MV-4-11 (cell line): ENCODE measurements at places on chromosomes 2 and 18.

- no peak for DNase-seq
These were observed 5.4 kb downstream of the ARHGAP28 start for GRCh38 chr18:6734726-6735430.

DNA sequence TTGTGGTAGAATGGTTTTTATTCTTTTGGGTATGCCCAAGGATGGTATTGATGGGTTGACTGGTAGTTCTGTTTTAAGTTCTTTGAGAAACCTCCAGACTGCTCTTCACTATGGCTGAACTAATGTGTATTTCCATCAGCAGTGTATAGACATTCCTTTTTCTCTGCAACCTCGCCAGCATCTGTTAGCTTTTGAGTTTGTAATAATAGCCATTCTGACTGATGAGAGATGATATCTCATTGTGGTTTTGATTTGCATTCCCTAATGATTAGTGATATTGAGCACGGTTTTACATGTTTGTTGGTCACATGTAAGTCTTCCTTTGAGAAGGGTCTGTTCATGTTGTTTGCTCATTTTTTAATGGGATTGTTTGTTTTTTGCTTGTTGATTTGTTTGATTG, 1348.7 kb upstream of the NXPH2 start:
- DNase-seq = no peak

DNA sequence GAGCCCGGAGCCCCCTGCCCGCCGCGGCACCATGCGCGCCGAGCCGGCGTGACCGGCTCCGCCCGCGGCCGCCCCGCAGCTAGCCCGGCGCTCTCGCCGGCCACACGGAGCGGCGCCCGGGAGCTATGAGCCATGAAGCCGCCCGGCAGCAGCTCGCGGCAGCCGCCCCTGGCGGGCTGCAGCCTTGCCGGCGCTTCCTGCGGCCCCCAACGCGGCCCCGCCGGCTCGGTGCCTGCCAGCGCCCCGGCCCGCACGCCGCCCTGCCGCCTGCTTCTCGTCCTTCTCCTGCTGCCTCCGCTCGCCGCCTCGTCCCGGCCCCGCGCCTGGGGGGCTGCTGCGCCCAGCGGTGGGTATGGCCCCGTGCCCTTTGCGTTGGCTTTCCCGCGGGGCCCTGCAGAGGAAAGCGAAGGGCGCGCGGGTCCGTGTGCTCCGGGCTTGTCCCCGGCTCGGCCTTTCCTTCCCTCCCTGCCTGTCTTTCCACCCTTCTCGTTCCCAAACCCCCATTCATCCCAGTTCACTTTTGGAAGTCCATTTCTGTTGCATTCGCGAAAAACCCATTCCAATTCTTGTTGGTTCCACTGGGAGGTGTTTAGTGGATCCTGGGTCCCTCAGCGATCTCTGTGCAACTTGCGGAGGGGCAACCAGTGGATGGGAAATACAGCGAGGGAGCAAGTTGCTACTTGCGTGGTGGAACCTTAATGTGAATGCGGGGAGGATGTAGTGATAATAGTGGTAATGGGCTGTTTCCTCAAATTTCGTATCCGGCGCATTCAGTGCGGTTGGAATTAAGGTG, 599 bp downstream of the ADAM23 start:
- DNase-seq = no peak

DNA sequence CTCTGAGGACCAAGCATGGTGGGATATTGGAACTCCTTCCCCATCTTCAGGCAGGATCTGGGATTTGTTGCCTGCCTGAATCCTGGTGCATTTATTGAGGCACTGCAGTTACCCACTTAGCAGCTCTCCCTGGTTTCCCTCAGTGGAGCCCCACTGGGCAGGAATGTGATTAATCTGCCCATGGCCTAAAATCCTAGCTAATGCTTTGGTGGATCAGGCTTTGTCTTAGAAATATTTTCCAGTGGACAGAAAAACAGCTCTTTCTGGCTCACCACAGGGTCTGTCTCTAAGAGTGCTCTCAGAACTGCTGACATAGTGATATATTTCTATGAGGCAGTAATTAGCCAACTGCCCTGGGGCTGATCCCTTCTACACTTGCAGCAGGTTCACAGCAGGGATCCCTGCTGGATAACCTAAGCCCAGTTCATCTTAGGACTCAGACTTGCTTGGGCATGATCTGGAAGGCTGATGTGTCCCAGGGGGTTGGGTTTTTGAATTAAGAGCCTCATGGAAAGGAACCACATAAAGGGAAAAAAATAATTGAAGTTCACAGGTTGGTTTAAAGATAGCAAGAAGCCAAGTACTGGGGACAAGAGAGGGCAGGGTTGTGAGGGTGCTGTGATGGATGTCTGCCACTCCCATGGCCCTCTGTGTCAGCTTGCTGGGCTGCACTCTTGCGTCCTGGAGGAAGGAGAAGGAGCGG, 44.3 kb upstream of the ZDBF2 start:
- no peak for DNase-seq

- no peak for DNase-seq
These were observed 422.3 kb downstream of the ZEB2 start for GRCh38 chr2:144097440-144098225.

DNA sequence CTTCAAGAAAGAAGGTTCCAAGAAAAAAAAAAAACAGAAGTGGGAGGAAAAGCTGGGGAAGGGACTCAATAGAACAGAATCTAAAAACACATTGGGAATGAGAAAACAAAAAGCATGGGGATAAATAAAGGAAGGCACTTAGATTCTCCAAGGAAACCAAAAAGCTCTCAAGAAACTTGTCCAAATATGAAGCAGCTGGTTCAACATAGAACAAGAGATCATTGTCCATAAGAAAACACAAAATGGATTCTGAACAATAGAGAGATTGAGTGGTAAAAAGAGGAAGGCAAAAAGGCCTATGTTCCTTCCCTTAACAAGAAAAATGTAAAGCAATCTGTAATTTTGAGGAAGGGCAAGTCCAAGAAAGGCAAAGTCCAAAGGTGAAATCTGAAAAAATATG, 32.9 kb upstream of the ALK start:
- DNase-seq = no peak

- DNase-seq = no peak
These were observed 84.8 kb upstream of the ITGA6 start for GRCh38 chr2:172342611-172343010.

DNA sequence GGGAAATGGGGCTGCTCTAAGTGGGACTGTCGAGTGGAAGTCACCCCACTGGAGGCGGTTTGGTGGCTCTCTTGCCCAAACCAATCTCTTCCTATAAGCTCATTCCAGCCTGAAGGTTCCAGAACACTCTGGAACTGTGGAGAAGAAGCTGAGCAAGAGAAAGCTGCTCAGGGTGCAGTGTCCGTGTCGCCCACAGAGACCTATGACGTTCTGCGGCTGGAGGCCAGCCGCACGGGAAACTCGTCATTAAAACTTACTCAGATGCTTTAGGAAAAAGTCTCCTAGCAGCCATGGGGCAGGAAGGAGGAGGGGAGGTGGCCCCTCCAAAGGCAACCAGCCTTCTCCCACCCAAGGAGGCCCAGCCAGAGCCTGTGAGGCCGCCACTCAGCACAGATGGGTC, 41.7 kb downstream of the ADCY3 start:
- DNase-seq = no peak

GRCh38 chr2:167406558-167406957, 518.3 kb downstream of the XIRP2 start:
- DNase-seq = no peak

DNA sequence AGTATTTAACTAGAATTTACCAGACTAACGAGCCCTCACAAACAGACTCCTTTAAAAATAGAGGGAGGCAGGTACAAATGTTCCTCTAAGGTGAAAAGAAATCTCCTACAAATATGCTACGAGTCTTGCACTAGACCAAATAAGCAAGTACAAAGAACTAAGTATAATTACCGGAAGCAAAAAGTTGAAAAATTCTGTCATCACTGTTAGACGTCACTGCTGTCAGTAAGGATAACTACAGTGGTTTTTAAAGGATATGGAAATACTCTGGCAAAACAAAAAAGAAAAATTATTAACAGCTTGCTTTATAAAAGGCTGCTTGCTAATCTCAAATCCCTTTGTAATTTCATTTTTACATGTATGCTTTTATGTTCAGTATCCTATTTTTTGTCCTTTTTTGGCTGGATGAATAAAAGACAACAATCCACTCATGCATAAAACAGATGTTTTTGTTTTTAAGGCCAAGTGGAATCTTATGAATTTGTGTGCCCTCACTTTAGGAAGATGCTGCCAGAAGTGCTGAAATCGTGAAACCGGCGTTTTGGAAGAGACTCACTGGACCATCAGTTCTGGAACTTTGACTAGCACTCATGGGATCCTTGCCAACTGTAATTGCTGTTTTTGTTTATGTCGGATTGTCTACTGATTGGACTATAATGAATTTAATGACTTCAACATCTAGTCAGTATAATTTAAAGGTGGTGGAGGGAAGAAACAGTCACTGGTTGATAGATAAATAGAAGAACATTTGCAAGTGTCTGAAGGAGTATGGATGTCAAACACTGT, 6.7 kb downstream of the ZNF521 start:
- no peak for DNase-seq

DNA sequence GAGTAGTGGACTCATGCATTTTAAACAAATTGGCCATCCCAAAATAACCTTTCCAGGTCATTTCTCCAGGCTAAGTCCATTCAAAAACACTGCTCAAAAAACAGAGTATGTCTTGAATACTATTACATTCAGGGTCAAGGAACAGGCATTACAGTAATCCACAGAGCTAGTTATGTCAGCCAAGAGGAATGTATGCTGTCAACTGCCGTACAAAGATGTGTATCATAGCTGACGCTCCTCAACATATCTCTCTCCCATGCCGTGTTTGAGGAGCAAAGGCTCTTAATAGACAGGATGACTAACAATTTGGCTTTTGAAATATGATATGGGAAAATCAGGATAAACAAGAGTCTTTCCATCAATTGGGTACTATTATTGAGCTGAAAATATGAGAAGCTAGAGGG, 68.8 kb upstream of the KCTD1 start:
- no peak for DNase-seq

GRCh38 chr2:219435701-219436100, 1.1 kb downstream of the SPEG start:
- no peak for DNase-seq

- no peak for DNase-seq
These were observed 66.3 kb downstream of the BCL11A start for GRCh38 chr2:60487174-60487573.

DNA sequence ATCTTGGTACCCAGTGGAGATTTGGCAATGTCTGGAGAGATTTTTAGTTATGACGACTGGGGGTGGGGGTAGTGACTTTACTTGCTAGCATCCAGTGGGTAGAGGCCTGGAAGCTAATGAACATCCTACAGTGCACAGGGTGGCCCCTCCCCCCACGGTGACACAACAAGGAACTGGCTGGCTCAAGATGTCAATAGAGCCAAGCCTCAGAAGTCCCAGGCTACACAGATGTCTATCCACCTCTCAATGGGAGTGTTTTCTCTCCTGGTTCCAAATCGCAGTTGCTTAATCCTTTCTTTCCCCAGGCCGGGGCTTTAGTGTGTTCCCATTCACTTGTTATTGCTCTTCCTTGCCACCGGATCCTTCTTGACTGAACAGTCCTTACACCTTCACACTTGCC, 9.3 kb upstream of the CCBE1 start:
- DNase-seq = no peak

- no peak for DNase-seq
These were observed 182.7 kb upstream of the EPC2 start for GRCh38 chr2:148461876-148462275.

- DNase-seq = no peak
These were observed 490.7 kb upstream of the ZEB2 start for GRCh38 chr2:145010635-145011034.

DNA sequence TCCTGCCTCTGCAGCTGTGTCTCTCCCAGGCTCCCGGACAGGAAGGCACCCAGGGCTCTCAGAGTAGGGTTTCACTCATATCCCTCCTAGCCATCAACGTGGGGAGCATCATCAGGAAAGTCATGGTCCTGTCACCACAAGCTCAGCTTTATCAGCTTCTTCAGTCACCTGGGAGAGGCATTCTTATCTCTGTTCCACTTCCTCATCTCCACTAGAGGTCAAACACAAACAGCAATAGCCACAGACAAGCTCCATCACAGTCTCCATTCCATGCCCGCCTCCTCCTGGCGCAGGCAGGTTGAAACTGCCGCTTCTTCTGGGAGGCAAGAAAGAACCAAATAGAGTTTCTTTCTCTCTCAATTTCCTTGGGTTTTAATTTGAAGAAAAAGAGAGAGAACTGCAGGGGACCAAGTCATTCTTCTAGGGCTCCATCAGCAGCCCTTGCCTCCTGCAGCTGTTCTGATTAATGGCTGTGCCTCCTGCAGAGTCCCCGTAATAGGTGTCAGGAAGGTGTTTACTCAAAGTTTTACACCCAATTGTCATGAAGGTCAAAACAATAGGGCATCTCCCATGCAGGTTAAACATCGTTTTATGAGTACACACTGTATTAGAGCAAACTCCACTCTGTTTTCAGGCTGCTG, 377.9 kb downstream of the TMEM182 start:
- peak; percentile 26 for DNase-seq

GRCh38 chr2:74223941-74224770, 25.7 kb downstream of the MTHFD2 start:
- DNase-seq = peak; percentile 67

DNA sequence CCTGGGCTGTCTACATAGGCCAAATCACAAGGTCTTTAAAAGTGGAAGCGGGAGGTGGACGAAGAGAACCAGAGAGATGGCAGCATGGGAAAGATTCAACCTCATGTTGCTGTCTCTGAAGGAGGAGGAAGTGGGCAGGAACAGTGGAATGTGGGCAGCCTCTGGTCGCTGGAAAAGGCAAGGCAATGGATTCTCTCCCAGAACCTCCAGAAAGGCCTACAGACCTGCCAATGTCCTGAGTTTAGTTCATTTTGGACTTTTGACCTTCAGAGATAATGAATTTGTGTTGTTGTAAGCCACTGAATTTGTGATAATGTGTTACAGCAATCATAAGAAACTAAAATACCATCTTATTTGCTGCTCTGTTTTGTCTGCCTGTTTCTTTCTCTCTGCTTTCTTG, 122.5 kb downstream of the RNF152 start:
- peak; percentile 35 for DNase-seq

DNA sequence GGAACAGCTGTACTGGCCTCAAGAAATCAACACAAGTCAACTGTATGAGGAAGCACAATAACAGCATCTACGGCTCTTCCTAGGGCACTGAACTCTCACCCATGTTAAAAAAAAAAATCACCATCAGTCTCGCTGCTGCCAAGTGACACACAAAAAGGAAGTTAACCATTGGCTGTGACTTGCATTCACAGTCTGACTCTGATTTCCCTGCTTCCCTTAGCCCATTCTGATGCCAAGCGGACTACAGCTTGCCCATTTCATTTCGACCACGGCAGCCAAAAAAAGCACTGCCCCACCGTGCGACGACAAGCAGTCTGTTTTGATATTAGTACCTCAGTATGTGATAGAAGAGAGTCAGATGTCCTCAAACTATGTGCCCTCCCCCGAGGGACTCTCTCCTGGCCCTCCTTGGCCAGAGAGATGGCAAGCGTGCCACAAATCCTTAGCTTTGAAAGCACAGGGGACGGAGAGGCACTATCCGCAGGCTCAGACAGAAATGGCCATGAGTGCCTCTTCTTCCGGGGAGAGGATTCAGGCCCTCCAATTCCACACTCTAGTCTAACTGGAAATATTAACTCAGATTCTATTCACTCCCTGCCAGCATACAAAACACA, 250.0 kb downstream of the TCF4 start:
- peak; percentile 21 for DNase-seq

GRCh38 chr2:230457073-230457768, 41.2 kb downstream of the SP100 start:
- peak; percentile 95 for DNase-seq
